ENCODE measurements at places on chromosomes 1 and 21. TPM values are rescaled to one million over a fixed set of nuclear protein-coding genes. Genes with fewer than 3 reads are reported as not detected.

- DNase-seq = no peak
- no peak overlapping the region for H3K27ac ChIP-seq
- H3K4me3 ChIP-seq = no peak overlapping the region
- H3K4me1 ChIP-seq = no peaks in the 10 kb centered on the region
- no peaks in the 10 kb centered on the region for H3K27me3 ChIP-seq
Measured at GRCh38 chr1:191609305-191609704, 549.0 kb upstream of the RGS18 start.

BRDT gene
- total RNA-seq = not detected

DNA sequence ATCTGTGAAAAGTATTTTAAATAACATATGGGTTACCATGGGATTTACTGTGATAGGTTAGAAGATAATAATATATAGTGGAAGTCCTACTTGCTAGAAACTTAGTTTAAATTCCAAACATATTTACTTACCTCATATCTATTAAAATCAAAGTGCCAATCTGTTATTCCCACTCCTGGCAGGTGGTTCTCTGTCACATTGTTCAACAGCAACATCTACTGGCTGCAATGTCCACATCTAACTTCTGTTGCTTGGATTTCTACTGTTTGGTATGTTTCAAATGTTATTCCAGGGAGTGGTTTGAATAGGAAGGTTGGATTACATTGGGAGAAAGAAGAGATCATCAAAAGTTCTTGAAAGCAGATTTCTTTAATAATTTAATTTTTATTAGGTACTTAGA, 122.5 kb upstream of the NCAM2 start:
- no peak overlapping the region for H3K27ac ChIP-seq
- H3K4me1 ChIP-seq = no peaks in the 10 kb centered on the region
- no peak for DNase-seq

DNA sequence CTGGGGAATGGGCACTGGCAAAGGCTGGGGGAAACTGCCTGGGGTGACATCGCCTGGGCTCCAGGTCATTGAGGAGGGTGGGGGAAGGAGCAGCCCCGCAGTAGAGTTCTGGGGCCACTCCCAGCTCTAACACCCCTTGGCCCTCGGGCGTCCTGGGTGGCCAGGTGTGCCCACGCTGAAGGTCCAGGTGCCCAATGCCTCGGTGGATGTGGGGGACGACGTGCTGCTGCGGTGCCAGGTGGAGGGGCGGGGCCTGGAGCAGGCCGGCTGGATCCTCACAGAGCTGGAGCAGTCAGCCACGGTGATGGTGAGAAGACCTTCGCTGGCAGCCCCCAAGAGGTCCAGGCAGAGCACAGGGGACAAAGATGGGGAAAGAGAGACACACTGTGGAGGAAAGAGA, 7.7 kb downstream of the NTRK1 start:
- H3K27ac ChIP-seq = no peak overlapping the region
- no peaks in the 10 kb centered on the region for H3K36me3 ChIP-seq
- no peak overlapping the region for H3K4me3 ChIP-seq
- H3K27me3 ChIP-seq = peaks cover 34% of the 10 kb centered on the region

- H3K4me1 ChIP-seq = no peaks in the 10 kb centered on the region
- no peak overlapping the region for H3K4me3 ChIP-seq
- no peaks in the 10 kb centered on the region for H3K36me3 ChIP-seq
- no peak overlapping the region for H3K27ac ChIP-seq
Measured at GRCh38 chr1:79129914-79130313, 123.4 kb upstream of the ADGRL4 start.

C1orf216 gene
- total RNA-seq = 14.3 TPM

DNA sequence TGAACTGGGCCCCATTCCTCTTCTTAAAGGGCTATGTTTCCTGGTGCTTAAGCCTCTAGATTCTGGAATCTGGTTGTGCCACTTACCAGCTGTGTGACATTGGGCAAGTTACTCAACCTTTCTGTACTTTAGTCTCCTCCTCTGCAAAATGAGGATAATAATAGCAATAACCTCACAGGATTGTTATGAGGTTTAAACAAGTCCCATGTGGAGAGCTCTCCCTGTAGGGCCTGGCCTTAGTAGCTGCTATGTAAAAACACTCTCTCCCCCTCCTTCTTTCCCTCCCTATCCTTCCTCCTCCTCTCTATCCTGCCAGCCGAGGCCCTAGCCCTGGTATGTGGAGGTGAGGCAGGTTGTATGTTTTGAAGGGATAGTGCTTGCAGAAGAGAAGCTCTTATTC, 8.2 kb upstream of the PEAR1 start:
- peaks cover 25% of the 10 kb centered on the region for H3K27me3 ChIP-seq
- no peaks in the 10 kb centered on the region for H3K36me3 ChIP-seq
- H3K4me1 ChIP-seq = no peaks in the 10 kb centered on the region

SPATA1 gene
- 2.5 TPM for total RNA-seq

DNA sequence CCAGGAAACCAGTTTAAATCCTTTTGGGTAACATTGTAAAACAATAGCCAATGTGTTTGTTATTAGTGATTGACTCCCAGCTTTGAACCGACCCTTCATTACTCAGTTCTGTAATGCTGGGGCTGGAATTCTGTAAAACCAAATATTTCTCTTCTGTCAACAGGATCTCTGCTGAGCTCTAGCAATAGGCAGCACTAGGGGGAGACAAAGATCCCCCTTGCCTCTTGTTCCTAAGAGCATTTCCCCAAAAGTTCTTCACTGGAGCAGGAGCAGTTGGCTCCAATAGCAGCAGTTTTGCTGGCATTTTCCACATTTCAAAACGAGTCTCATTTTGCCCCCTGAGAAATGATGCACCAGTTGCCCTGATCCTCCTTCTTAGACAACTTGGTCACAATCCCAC, 1671.1 kb downstream of the MRPL39 start:
- no peaks in the 10 kb centered on the region for H3K27me3 ChIP-seq
- no peak overlapping the region for H3K4me3 ChIP-seq
- no peak for DNase-seq
- H3K27ac ChIP-seq = no peak overlapping the region
- H3K36me3 ChIP-seq = no peaks in the 10 kb centered on the region
- H3K4me1 ChIP-seq = no peaks in the 10 kb centered on the region

DNA sequence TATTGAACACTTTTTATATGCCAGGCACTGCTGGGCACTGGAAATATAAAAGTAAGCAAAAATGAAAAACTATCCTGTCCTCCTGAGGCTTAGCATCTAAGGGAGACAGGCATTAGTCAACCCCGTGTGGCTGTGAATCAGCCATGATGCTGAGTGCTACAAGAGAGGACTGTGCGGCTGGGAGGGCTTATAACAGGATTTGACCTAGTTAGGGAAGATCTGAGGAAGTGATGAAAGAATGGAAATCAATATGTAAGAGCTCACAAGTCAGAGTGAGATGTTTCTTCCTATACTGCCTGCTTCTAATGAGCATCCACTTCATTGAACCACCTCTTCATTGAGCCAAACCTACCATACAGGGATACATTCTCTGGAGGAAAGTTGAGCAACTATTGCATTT, 15.1 kb downstream of the TRIM45 start:
- H3K27me3 ChIP-seq = no peaks in the 10 kb centered on the region
- no peak overlapping the region for H3K4me3 ChIP-seq
- H3K36me3 ChIP-seq = peaks cover 9% of the 10 kb centered on the region
- H3K4me1 ChIP-seq = no peaks in the 10 kb centered on the region

LCE2B gene
- not detected for total RNA-seq

DNA sequence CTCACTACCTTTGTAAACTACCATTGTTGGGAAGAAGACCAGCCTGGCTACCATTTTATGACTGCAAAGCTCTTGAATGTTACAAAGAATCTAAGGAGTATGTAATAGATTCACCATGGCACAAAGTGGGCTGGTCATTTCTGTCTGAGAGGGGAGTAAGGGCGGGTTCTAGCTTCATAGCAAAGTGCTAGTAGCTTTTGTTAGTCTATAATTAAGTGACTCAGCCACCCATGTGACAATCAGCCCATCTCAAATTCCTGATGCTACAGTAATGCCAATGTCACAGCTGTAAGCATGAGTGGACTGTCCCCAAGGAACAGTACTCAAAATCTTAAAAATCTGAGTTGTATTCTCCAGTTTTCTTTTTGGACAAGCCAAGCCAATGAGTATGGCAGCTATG, 15.4 kb upstream of the OTUD3 start:
- H3K4me3 ChIP-seq = no peak overlapping the region
- H3K27me3 ChIP-seq = peaks cover 22% of the 10 kb centered on the region
- DNase-seq = no peak
- no peaks in the 10 kb centered on the region for H3K4me1 ChIP-seq
- no peaks in the 10 kb centered on the region for H3K36me3 ChIP-seq
- no peak overlapping the region for H3K27ac ChIP-seq

DNA sequence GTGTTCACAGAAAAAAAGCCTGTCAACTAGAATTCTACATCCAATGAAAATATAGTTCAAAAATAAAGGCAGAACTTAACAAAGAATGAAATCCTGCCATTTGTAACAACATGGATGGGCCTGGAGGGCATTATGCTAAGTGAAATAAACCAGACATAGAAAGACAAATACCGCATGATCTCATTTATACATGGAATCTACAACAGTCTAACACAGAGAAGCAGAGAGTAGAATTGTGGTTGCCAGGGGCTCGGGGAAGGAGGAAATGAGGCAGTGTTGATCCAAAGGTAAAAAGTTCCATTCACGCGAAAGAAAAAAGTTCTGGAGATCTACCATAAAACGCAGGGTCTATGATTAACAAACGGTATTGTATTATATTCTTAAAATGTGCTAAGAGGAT, 282.6 kb downstream of the MRPL39 start:
- DNase-seq = no peak
- H3K36me3 ChIP-seq = no peaks in the 10 kb centered on the region
- H3K27ac ChIP-seq = no peak overlapping the region
- H3K27me3 ChIP-seq = no peaks in the 10 kb centered on the region

DNA sequence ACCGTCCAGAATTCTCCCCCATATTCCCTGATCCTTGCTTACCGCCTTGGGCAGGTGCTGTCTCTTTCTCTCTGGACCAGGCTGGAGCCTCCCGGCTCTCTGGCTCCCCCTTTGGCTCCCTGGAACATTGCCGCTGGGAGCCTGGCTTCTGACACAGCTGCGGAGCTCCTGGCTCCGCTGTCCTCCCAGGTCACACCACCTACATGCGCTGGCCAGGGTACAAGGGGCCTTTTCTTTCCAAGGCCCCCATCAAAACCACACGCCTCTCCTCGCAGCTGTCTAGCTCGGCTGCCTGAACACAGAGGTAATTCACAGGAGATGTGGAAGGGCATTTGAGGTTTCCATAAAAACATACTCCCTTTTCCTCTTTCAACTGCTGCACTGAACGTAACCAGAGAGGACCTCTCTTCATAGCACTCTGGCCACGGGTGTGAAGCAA, 7.5 kb upstream of the ZNF648 start:
- no peak overlapping the region for H3K27ac ChIP-seq
- no peaks in the 10 kb centered on the region for H3K36me3 ChIP-seq
- H3K27me3 ChIP-seq = no peaks in the 10 kb centered on the region
- no peak overlapping the region for H3K4me3 ChIP-seq

DNA sequence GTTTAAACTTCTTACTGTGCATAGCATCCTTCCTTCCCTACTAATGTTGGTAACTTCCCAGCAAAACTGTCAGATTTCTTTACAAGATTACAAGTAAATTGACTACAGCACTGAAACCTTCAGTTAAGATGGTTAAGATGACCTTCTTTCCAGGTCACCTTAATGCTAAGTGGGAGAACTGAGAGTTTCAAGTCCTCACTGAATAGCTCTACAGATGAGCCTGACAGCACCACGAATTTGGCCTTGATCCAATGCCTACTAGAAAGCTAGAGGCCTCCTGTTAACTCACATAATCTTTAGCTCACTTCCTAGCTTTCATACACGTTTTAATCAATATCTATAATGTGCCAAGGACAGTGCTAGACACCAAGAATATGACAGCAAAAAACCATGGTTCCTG, 276.0 kb upstream of the PLD5 start:
- no peak overlapping the region for H3K27ac ChIP-seq

DNA sequence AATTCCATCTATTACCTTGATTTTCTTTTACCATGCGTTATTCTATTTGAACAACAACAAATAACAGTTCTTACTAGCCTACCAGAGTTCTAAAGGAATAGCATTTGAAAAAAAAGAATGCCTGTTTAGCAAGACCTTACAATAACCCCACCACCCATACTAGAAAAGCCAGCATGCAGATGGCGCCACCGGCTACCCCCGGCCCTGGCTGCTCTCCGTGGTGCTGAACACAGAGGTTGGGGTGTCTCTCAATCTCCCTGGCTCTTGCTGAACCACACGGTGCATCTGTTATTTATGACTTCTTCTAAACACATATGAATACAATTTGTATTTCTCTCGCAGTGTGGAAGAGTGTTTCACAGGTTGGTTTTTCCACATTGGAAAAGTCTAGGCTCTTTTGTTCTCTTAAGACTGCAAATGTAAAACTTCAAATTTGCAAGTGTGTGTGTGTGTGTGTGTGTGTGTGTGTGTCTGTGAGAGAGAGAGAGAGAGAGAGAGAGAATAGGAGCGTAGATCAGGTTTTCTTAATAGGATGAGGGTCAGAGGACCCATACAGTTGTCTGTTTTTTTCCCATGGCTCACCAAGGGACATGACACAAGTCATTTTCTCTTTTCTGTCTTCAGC, 13.6 kb downstream of the GRIK3 start:
- no peak overlapping the region for H3K27ac ChIP-seq
- no peak for DNase-seq
- no peak overlapping the region for H3K4me3 ChIP-seq
- no peaks in the 10 kb centered on the region for H3K36me3 ChIP-seq
- no peaks in the 10 kb centered on the region for H3K4me1 ChIP-seq

- no peak for DNase-seq
- no peaks in the 10 kb centered on the region for H3K4me1 ChIP-seq
- no peaks in the 10 kb centered on the region for H3K36me3 ChIP-seq
- no peak overlapping the region for H3K4me3 ChIP-seq
Measured at GRCh38 chr1:115531631-115532264, 110.0 kb upstream of the VANGL1 start.

SYCP1 gene
- not detected for total RNA-seq

DNA sequence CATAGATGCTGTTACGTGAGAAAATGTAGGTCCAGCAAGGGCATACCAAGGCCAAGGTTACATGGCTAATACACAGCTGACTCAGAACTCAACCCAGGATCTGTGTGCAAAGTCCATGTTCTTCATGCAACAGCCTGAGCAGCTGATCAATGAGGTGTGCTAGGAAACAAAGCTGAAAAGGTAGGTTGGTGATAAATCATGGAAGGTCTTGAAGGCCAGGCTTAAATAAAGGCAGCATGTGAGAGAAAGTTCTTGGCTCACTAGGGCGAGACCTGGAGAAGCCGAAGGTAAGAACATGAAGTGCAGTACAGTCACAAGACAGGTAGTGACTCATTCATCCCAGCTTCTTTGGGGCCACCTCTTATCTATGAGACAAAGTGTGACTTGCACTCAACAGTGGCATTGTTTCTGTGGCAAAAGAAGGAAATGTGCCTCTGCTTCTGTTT, 33.4 kb downstream of the TLR5 start:
- H3K4me1 ChIP-seq = peaks cover 8% of the 10 kb centered on the region
- H3K27ac ChIP-seq = no peak overlapping the region
- no peak overlapping the region for H3K4me3 ChIP-seq
- no peaks in the 10 kb centered on the region for H3K27me3 ChIP-seq
- peaks cover 5% of the 10 kb centered on the region for H3K36me3 ChIP-seq
